ENCODE measurements at places on chromosomes 6 and 20.

DNA sequence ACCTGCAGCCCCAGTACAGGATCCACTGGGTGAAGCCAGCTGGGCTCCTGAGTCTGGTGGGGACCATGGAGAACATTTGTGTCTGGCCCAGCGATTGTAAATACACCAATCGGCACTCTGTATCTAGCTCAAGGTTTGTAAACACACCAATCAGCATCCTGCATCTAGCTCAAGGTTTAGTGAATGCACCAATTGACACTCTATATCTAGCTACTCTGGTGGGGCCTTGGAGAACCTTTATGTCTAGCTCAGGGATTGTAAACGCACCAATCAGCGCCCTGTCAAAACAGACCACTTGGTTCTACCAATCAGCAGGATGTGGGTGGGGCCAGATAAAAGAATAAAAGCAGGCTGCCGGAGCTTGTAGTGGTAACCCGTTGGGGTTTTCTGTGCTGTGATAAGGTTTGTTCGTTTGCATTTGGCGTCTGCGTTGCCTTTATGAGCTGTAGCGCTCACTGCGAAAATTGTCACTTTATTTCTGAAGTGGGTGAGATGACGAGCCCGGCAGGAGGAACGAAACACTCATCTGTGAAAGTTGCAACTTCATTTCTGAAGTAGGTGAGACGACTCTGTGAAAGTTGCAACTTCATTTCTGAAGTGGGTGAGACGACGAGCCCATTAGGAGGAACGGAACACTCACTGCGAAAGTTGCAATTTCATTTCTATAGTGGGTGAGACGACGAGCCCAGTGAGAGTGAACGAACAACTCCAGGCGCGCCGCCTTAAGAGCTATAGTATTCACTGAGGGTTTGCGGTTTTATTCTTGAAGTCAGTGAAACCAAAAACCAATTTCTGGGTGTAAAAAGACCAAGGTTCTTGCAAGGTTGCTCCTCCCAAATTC, 31.1 kb downstream of the SERPINB6 start:
- DNase-seq, result no peak

- DNase-seq, result no peak
Measured at GRCh38 chr6:54802775-54803634, 43.6 kb upstream of the FAM83B start.

GRCh38 chr20:9243986-9244385, 175.1 kb downstream of the PLCB4 start:
- no peak for DNase-seq

- DNase-seq, result peak; percentile 85
Measured at GRCh38 chr6:16238963-16239797, 793 bp downstream of the GMPR start.

Measured in left ventricle myocardium superior (tissue), 1 donor.